Cortex of kidney (tissue), 1 donor: ENCODE measurements at places on chromosomes 3 and 15.

GRCh38 chr15:46091860-46092450 is 457.1 kb downstream of the SQOR start:
- no peak for DNase-seq

GRCh38 chr3:85316252-85316651 is 357.5 kb downstream of the CADM2 start:
- no peak for DNase-seq

DNA sequence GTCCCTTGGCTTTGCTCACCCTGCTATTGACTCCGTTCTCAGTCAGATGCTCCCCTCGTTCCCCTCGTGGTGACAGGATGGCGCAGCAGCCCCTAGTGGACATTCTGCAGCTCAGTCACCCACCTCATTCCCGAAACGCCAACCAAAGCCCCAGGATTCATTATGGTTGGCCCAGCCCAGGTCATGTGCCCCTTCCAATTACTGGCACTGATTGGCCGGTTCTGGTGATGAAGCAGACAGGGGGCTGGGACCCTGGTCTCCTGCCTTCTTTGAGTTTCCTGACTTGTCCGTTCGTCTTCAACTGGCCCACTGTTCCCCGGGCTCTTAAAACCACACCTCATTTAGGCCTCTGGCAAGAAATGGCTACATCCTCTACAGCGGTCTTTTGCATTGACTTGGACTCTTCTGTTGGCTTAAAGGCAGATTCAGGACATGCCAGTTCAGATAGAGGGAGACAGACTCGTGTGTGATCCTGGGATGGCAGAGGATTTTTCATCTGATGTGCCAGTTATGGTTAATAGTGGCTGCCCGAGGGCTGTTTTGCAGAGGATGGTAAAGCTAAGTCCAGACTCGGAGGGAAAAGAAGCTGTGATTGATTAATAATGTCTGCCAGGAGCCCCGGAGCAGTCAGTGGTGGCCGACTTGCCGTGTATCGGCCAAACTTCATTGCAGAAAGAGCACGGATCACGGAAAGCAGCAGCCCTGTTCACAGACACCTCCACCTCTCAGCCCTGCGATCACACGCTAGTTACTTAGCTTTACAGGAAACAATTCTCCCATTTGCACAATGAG is 37.8 kb downstream of the LSM3 start:
- DNase-seq, result no peak

- no peak for DNase-seq
Observed at GRCh38 chr3:41404582-41404981, 205.3 kb downstream of the CTNNB1 start.

GRCh38 chr3:31270010-31270409 is 262.7 kb upstream of the STT3B start:
- no peak for DNase-seq

DNA sequence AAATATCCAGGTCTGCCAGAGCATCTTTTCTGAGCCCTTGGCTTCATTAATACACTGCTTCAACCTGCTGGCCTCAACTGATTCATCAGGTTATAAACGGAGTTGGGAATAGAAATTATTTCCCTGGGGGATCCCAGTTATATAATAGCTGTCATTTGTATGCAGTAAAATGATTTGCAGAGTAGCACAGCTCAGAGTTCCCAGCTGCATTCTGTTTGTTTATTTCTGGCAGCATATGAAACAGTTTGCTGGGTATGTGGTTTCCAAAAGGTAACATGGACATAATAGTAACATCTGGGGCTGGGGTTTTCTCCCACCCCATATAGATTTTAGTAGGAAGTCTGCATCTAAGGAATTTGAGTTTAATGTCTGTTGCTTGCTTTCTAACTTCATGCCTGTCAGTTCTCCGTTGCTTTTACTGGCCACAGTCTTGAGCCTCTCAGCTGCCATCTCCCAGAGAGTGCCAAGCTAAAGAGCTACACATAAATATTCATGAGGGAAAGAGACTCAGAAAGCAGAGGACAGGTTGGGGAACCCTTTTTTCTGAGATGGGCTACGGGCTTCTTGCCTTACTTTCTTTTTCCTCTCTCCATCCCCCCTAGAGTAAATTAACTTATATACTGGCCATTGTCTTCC is 124.6 kb downstream of the TMEM108 start:
- DNase-seq, result no peak

- DNase-seq, result no peak
Observed at GRCh38 chr15:93012786-93013185, 76.2 kb downstream of the RGMA start.

GRCh38 chr3:135891121-135891520 is 74.4 kb upstream of the PPP2R3A start:
- no peak for DNase-seq

GRCh38 chr3:109331692-109332091 is 5.7 kb downstream of the DPPA4 start:
- no peak for DNase-seq

GRCh38 chr15:84035399-84035766 is 200.2 kb upstream of the GOLGA6L4 start:
- no peak for DNase-seq

DNA sequence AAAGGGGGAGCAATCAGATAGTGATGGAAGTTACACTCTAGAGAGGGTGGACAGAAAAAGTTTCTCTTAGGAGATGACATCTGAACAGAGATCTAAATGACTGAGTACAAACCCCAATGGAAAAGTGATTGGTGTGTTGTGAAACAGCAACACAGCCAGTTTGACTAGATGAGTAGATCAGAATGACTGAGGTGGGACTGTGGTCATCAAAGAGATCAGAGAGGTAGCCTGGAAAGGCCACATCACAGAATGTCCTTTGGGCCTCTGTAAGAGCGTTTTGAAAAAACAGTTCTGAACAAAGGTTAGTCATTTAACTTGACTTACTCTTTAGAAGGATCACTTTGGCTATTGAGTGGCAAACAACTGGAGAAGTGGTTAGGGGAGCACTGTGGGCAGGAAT is 10.6 kb downstream of the LRRC58 start:
- no peak for DNase-seq

DNA sequence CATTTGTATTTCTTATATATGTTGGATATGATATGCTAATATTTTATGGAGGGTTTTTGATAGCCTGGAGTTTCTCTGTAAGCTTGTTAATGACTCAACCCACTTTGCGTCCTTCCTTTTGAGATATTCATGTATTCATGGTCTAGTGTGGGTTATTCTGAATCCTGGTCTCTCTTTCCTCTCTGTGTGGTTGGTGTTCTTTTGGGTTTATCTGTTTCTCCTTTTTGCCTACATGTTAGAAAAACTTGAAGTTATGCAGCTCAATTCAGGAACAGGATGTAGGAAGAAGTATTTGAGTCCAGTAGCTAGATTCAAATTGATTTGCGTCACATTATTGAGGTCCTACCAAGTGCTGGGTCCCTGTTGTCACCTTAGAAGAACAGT is 28.1 kb downstream of the CMTM7 start:
- DNase-seq, result no peak

- no peak for DNase-seq
Observed at GRCh38 chr3:23083701-23084100, 119.4 kb upstream of the UBE2E2 start.

GRCh38 chr15:33243393-33243792 is 48.9 kb upstream of the FMN1 start:
- no peak for DNase-seq

DNA sequence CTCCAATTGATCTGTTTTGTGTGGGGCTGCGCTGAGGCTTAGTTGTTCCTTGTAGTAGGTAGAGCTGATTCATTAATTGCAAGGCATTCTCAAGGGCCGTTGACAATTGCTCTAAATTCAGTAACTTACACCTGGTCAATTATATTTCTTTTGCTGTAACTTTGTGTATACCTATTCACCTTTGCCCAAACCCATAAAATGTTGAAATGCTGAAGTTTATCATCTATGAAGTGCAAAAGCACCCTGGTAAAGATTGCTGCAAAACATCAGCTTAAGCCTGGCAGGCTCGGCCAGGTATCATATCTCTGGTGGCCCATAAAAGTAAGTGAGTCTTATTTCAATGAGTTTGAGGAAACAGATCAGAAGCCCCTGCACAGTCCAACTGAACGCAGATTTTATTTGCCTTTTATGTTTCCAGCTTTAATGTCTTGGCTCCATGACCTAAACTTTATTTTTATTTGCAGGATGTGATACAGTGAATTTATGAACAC is 203.6 kb upstream of the SLCO3A1 start:
- no peak for DNase-seq

GRCh38 chr3:147613725-147614124 is 204.6 kb downstream of the ZIC1 start:
- DNase-seq, result no peak

GRCh38 chr3:128170866-128171516 is 17.7 kb downstream of the EEFSEC start:
- DNase-seq, result no peak

GRCh38 chr3:41317718-41318117 is 118.4 kb downstream of the CTNNB1 start:
- no peak for DNase-seq
